ENCODE measurements at places on chromosomes 7 and 10.

DNA sequence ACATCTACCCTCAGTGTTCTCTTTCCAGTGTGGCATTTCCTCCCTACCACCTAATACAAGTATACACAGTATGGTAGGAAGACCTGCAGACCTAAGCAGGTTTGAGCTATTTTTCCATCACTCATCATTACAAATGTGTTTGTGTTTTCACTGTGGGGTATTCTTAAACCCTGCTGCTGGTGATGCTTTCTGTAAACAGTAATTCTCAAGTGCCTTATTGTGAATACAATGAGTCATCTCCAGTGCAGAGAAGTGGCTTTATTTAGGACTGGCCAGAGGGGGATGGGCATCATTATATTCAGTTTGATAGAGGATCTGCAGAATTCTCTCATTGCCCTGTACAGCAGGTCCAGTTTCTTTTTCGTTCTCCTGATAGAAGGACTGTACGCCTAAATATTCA is 63.7 kb downstream of the GRM8 start:
- DNase-seq, result no peak
- H3K4me1 ChIP-seq, result no peaks in the 10 kb centered on the region
- H3K36me3 ChIP-seq, result no peaks in the 10 kb centered on the region
- no peak overlapping the region for H3K4me3 ChIP-seq
- no peaks in the 10 kb centered on the region for H3K27me3 ChIP-seq
- H3K27ac ChIP-seq, result no peak overlapping the region

DNA sequence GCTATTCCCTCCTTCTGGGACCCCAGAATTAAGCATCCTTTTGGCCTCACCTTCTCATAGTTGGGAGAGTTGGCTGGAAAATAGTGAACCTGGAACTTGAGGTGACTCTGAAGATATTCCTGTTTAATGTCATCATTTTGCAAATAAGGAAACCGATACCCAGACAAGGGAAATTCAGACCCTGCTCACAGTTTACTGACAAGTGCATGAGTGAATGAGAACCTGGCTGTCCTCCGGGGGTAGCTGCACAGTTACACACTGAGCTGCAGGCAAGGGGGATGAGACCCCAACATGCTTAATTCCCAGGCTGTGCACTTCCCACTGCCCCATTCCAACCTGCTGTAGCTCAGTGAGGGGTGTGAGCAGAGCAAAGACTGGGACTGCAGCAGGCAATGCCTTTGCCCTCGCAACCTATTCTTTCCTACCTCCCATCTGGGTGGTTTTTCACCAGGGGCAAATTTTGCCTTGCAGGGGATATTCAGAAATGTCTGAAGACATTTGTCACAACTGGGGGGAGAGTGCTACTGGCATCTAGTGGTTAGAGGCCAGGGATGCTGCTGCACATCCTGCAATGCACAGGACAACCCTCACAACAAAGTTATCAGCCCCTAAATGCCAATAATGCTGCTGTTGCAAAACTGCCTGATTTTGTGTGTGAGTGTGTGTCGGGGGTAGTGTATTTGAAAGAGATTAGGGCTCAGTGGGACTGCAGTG is 136.2 kb downstream of the SORCS3 start:
- DNase-seq, result no peak
- no peak overlapping the region for H3K4me3 ChIP-seq
- no peaks in the 10 kb centered on the region for H3K36me3 ChIP-seq
- no peaks in the 10 kb centered on the region for H3K27me3 ChIP-seq
- H3K4me1 ChIP-seq, result no peaks in the 10 kb centered on the region

- H3K36me3 ChIP-seq, result no peaks in the 10 kb centered on the region
- no peaks in the 10 kb centered on the region for H3K27me3 ChIP-seq
- H3K4me1 ChIP-seq, result no peaks in the 10 kb centered on the region
- H3K4me3 ChIP-seq, result no peak overlapping the region
- peak; percentile 89 for DNase-seq
Measured at GRCh38 chr7:131219312-131220041, 108.2 kb upstream of the MKLN1 start.

GRCh38 chr10:78295242-78295641 is 261.6 kb downstream of the RPS24 start:
- H3K4me3 ChIP-seq, result no peak overlapping the region
- H3K27me3 ChIP-seq, result no peaks in the 10 kb centered on the region
- DNase-seq, result peak; percentile 27
- H3K36me3 ChIP-seq, result no peaks in the 10 kb centered on the region
- peaks cover 18% of the 10 kb centered on the region for H3K4me1 ChIP-seq
- H3K27ac ChIP-seq, result peak overlapping the region; percentile 73

DNA sequence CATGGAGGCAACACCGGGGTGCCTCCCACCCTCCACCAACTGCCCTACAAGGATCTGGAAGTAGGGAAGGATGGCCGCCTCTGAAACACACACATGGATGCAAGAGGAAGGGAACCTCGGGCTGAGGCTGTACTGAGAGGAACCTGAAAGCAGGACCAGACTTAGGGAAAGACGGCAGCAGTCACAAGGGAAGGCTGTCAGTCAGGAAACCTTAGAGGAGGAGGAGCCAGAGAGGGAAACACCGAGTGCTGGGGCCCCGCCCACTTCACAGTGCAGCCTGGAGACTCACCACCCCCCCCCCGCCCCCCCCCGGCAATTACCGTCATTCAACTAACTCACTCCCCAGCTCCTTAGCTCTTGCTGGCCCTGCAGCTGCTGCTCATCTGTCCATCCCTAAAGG is 2.5 kb downstream of the CYREN start:
- H3K27me3 ChIP-seq, result no peaks in the 10 kb centered on the region
- H3K4me3 ChIP-seq, result no peak overlapping the region
- peaks cover 43% of the 10 kb centered on the region for H3K4me1 ChIP-seq
- peaks cover 50% of the 10 kb centered on the region for H3K36me3 ChIP-seq
- peak overlapping the region; percentile 94 for H3K27ac ChIP-seq

GRCh38 chr7:28291559-28291958 is 111.0 kb upstream of the JAZF1 start:
- DNase-seq, result no peak
- no peaks in the 10 kb centered on the region for H3K4me1 ChIP-seq
- no peaks in the 10 kb centered on the region for H3K36me3 ChIP-seq

GRCh38 chr10:126508535-126509040 is 120.3 kb upstream of the ADAM12 start:
- no peaks in the 10 kb centered on the region for H3K4me1 ChIP-seq
- no peak overlapping the region for H3K4me3 ChIP-seq
- H3K27ac ChIP-seq, result no peak overlapping the region
- no peaks in the 10 kb centered on the region for H3K27me3 ChIP-seq
- H3K36me3 ChIP-seq, result no peaks in the 10 kb centered on the region
